Brain (organoid and tissue), 16 donors: ENCODE measurements at places on chromosomes 4 and X. TPM values are rescaled to one million over a fixed set of nuclear protein-coding genes. Genes with fewer than 3 reads are reported as not detected.

The DBET gene
- polyA plus RNA-seq, result not detected

GRCh38 chr4:2390784-2391421, 27.5 kb downstream of the ZFYVE28 start:
- peak; percentile 47 for DNase-seq

GRCh38 chrX:49250066-49250465, 14.4 kb downstream of the FOXP3 start:
- no peak for DNase-seq

DNA sequence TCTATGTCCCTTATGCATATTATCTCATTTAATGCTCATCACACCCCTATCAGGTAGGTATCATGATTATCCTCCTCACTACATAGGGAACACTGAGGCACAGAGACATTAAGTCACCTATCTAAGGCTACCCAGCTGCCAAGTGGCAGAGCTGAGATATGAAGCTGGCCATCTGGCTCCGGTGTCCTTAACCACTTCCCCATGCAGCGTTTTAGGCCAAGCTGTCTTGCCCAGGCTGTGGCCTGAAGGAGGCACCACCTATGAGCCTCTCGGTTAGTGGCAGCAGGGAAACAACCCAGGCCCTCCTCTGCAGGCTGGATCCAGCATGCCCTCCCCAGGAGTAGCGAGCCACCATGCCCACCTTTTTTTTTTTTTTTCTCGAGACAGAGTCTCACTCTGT, 16.3 kb downstream of the PJA1 start:
- no peak for DNase-seq

- no peak for DNase-seq
Observed at GRCh38 chr4:186018261-186018660, 50.7 kb upstream of the TLR3 start.
